Renal cortex interstitium (tissue), 15 donors: ENCODE measurements at places on chromosomes 5 and 9. TPM values are rescaled to one million over a fixed set of nuclear protein-coding genes. Genes with fewer than 3 reads are reported as not detected.

DNA sequence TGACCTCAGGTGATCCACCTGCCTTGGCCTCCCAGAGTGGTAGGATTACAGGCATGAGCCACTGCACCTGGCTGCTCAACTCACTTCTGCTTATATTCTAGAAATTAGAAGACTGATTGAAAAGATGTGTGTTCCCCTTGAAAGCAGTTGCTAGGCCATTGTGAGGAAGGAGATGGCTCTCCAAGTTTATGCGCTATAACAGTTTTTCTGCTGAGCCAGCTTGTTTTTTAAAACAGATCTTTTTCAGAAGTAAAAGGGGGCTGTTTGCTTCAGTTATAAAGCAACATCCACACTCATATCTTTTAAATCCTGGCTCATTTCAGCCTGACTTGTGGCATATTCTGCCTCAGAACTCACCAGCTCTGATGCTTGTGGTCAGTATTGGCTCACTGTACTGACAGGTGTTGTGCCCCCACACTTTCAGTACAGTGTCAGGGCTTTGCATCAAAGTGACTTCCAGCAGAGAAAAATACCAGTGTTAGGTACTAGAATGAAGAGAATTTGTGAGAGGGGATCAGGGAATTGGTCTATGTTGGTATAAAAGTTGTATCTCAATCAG lies 49.4 kb downstream of the NUP214 start:
- DNase-seq = no peak

DNA sequence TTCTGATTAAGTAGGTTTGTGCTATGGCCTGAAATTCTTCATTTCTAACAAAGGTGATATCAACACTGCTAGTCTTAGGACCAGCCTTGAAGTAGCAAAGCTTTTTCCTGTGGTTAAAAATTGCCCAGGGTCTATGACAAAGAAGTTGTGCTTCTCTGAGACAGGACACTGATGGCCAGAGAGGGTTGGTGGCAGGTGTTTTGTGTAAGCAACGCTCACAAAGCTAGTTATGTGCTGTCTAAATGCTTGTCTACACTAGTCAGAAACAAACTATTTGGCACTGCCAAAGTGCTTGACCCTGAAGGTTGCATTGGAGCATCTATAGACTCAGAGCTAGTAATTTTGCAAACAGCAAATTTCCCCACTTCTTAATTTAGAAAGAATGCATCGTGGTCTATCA lies 44.1 kb upstream of the SELENOP start:
- no peak for DNase-seq

GRCh38 chr5:102099766-102100331 lies 196.2 kb downstream of the SLCO4C1 start:
- no peak for DNase-seq

DNA sequence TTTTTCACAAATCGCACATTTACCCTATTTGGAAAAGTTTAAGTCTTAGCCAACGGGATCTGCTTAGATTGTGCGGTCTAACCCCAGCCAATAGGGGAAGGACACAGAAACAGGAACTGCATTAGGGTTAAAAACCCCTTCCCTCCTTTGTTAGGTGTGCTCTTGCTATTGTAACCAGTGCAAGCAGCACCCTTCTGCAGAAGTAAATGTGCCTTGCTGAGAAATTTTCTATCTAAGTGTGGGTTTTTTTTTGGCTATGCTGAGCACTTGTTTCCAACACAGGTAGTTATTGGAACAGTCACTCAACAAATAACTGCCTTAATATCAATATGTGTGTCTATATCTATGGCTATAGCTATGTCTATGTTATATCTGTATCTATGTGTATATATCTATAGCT lies 190.0 kb downstream of the TRIM32 start:
- no peak for DNase-seq

GRCh38 chr9:15717290-15717967 lies 164.6 kb downstream of the CCDC171 start:
- no peak for DNase-seq

- DNase-seq = no peak
These were observed 27.0 kb downstream of the ANGPTL2 start for GRCh38 chr9:127095411-127095810.

DNA sequence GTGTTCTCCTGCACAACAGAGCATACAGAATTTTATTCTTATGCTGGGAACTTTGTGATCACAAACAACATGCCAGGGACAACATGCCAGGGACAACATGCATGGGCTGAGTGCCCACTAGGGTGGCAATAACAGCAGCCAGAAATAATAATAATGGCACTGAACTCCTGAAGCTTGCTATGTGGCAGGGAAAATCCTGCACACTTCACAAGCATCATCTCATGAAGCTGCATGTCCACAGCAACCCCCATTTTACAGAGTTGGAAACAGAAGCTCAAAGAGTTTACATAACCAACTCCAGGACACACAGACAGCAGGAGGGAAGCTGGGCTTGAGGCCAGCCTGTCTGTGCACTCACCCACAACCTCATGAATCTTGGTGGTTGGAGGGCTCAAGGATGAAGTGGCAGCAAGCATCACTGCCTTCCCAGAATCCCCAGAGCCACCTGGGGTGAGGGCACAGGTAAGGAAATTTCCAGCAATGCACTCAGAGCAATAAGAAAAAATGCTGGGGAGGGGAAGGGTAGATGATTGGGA lies 111.4 kb downstream of the GABBR2 start:
- no peak for DNase-seq

- no peak for DNase-seq
These were observed 79.2 kb downstream of the SEMA5A start for GRCh38 chr5:9466697-9467096.

GRCh38 chr5:53030893-53031292 lies 41.7 kb downstream of the ITGA2 start:
- no peak for DNase-seq

DNA sequence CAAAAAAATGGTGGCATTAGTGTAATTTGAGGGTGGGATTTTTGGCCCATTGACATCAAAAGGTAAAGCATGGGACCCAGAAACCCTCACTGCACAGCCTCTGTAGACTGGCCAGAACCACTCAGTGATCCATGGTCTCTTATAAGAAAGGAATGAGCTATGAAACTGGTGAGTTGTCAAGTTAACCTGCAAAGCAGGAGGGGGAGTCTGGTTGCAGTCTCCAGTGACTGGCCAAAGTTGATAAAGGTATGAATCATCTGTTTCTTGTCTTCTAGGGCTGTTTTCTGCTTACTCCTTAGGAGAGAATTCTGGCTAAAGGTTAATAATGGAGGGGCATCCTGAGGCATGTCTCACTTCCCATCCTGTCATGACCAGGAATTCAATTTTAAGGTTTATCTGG lies 325.2 kb downstream of the TLR4 start:
- DNase-seq = no peak

GRCh38 chr5:167723254-167723871 lies 568.1 kb upstream of the WWC1 start:
- peak; percentile 81 for DNase-seq

DNA sequence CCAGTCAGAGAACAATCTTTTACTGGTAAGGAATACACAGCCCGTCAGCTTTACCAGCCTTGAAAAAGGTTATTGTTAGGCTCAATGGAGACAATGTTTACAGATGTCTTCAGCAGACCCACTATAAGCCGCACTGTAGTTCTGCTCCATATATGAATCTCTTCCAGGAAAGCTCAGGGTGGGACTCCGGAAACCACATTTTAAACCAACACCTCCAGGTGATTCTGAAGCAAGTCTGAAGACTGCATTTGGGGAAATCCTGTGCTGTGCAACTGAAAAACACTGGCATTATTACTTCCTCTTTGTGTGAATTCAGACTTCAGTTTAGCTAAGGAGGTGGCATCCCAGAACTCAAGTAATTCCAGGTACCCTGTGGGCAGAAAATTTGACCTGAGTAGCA lies 3.5 kb downstream of the GZMK start:
- DNase-seq = no peak

DNA sequence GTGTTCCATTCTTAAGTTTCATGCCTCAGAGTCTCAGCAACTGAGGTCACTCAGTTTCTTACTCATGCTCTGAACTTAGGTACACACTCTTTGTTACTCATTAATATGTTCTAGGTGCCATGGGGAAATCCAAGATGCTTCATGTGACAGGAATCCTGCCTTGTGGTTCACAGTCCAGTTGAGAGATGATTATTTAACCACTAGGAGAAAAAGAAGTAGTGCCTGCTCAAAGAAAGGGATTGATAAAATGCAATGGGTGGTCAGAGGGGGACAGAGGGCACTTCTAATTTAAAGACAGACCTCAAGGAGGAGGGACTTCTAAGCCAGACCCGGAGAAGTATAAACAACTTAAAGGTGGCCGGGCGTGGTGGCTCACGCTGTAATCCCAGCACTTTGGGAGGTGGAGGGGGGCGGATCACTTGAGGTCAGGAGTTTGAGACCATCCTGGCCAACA lies 69.0 kb downstream of the UGCG start:
- DNase-seq = no peak

DNA sequence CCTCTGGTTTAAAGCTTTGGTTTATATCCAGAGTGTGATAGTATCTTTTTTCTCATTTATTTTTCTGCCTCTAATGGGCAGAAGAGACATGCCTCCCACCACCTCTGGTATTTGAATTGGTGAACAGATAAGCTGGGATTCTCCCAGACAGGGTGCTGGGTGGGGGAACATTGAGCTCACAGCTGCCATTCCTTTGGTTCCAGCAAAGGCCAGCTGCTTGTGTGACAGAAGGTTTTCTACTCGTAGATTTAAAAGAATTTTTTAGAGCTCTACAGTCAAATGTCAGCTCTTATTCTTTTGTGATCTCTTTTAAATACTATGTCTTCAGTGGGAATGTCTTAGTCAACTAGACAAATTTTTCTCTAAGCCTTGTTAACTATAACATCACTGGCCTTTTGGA lies 54.7 kb upstream of the ADAMTS16 start:
- DNase-seq = no peak

GRCh38 chr9:136951541-136952320 lies at the start of gene LCN12:
LCN12 (plus strand) TSS chr9:136952273; CDS start chr9:136952328, 55 bp downstream.
- DNase-seq = no peak

- no peak for DNase-seq
These were observed 355.3 kb downstream of the BNC2 start for GRCh38 chr9:16515207-16515606.

GRCh38 chr5:179272326-179273072 lies 72.8 kb downstream of the ADAMTS2 start:
- DNase-seq = no peak

GRCh38 chr5:150665044-150665443 lies 4.0 kb downstream of the MYOZ3 start:
- DNase-seq = no peak

GRCh38 chr5:142780871-142781270 lies 10.7 kb downstream of the ARHGAP26 start:
- DNase-seq = no peak

- DNase-seq = peak; percentile 23
These were observed 83.7 kb downstream of the ADAMTS2 start for GRCh38 chr5:179261301-179262125.

GRCh38 chr5:180810959-180811622 lies 8.5 kb upstream of the MGAT1 start:
- DNase-seq = no peak

GRCh38 chr9:116175614-116176013 lies 22.0 kb downstream of the PAPPA start:
- no peak for DNase-seq

DNA sequence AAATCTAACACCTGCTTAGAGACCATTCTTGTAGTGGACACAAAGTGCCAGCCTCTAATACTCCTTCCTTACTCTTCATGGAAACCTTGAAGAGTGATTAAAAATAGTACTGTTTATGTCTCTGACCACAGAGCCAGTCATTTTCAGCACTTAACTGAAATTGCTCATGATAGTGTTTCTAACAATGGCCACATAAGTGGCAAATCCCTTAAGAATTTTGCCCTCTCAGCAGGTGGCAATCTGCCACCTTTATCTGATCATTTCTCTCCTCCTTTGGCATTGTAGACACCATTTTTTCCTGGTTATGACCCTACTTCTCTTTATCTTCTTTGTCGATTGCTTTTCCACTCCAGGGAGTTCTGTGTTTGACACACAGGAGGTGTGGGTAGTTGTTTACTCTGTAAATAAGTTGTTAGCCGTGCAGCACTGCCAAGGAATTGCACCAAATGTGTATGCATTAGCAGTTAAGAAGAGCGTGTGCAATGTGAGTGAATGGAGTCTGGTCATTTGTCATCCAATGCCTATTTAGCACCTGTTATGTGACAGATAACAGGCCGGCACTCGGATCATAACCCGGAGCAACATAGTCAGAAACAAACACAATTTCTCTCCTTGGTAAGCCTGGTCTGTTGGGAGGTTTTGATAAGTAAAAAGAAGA lies 36.8 kb upstream of the STARD4 start:
- DNase-seq = no peak

- DNase-seq = no peak
These were observed 78.7 kb downstream of the RAD23B start for GRCh38 chr9:107361816-107362215.

- no peak for DNase-seq
These were observed 279.7 kb downstream of the EBF1 start for GRCh38 chr5:158819840-158820620.

DNA sequence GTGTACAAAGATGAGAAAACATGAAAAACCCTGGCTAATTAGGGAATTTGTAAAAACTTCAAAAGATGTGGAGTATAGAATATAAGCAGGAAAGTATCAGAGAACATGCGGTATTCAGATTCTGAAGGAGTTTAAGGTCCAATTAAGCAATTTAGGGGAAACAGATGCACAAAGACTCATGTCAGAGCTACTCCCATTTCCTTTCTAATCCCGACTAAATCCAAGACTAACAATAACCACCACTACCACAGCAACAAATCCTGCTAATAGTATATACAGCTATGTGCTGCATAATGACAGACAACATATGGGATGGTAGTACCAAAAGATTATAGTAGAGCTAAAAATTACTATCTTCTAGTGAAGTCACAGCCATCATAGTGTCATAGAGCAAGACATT lies 102.1 kb downstream of the LURAP1L start:
- DNase-seq = no peak

Gene OR1J2
- polyA plus RNA-seq = not detected

Gene TEX48
- polyA plus RNA-seq = not detected

Gene CDKN2B
- polyA plus RNA-seq = 0.31 TPM

Gene SWI5
- polyA plus RNA-seq = 30.3 TPM

Gene UBE2QL1
- polyA plus RNA-seq = 0.83 TPM

Gene WNT8A
- polyA plus RNA-seq = 0.19 TPM

Gene BRD3OS
- polyA plus RNA-seq = 24.0 TPM

Gene IFNB1
- not detected for polyA plus RNA-seq

Gene MACROH2A1
- polyA plus RNA-seq = 226 TPM

Gene PHAX
- polyA plus RNA-seq = 86.4 TPM

Gene ANKRD20A1
- polyA plus RNA-seq = 5.9 TPM

Gene ANKRD18B
- 1.2 TPM for polyA plus RNA-seq
